ENCODE measurements at places on chromosomes 3 and 15.
A peak's percentile ranks its signal among the peaks of the same experiment; 100 is the strongest.

GRCh38 chr15:49877117-49877872 lies 241.7 kb downstream of the ATP8B4 start:
- DNase-seq = no peak

GRCh38 chr15:80587816-80588456 lies 107.2 kb upstream of the ABHD17C start:
- no peak for DNase-seq

DNA sequence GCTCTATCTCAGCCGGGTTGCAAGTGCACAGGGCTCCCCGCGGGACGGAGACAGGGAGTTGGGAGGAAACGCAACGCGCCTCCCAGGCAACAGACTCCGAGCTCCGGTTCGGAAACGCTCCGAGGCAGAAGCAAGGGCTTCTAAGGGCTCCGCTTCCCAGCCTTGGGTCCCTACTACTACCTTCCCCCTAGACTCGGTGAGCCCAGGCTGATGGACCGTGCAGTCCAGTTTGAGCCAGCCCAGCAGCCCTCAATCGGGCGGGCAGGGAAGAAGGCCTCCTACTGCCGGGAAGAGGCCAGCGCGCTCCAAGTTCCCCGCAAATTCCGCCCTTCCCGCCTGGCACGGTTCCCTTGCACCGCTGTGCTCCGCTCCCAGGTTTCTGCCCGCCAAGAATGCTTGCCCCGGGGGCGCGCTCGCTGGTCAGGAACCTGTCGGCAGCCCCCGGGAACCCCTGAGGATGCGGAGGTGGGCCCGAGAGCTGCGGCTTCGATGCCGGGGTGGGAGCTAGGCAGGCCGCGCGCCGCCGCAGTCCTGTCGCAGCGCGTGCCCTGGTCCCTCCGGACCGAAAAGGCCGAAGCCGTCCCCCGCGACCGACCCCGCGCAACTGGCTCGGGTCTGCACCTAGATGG lies 728 bp downstream of the TRANK1 start:
- no peak for DNase-seq

DNA sequence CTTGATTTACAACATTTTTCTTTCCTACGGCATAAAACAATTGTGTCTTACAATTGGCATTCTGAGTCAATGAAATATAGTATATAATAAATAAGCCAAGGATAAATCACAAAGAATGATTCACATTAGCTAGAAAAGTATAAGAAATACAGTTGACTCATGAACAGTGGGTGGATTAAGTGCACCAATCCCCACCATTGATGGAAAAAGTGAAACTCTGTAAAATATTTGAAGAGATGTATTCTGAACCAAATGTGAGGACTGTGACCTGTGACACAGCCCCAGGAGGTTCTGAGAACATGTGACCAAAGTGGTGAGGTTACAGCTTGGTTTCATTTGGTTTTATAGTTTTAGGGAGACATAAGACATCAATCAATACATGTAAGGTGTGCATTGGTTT lies 227.5 kb downstream of the ALCAM start:
- DNase-seq = no peak

DNA sequence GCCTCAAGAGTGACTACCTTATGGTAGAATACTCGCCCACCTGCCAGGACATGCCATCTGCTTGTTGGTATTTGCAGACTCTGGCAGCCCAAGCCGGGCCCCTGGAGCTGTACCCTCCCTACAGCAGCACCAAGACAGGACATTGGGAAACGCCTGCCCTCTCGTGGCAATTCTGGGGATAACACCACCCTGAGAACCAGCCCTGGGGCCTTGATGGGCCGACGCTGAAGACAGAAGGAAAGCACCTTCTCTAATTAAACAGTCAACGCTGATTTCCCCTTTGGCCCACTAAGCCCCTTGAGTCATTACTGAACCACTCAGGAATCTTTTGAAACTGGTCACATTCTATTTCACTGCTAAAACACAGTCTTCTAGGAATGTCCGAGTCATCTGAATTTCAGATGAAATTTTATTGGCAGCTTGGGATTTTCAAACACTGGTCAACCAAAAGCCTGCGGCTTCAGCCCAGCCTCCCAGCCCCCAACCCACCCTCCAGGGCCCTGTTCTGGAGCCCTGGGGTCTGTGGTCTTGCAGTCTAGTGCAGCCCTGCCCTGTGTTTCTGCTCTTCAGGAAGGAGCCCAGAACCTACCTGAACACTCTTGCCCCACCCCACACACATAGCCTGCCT lies 91.3 kb downstream of the TMEM266 start:
- DNase-seq = peak; percentile 41

DNA sequence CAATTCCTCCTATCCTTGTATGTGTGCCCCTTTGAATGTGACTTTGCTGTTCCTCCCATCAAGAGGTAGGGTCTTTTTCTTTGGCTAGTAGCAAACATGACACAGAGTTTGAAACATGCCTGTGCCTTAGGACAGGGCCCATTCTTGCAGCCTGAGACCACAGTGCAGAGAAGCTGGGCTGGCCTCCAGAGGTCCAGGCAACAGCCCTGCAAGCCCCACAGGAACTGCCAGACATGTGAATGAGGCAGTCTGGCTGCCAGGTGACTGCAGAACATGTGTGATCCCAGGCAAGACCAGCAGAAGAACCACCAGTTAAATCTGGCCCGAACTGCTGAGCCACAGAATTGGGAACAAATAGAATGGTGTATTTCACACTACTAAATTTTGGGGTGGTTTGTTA lies 1.2 kb upstream of the HGD start:
- no peak for DNase-seq

GRCh38 chr3:88005066-88005465 lies 53.7 kb downstream of the CGGBP1 start:
- no peak for DNase-seq

DNA sequence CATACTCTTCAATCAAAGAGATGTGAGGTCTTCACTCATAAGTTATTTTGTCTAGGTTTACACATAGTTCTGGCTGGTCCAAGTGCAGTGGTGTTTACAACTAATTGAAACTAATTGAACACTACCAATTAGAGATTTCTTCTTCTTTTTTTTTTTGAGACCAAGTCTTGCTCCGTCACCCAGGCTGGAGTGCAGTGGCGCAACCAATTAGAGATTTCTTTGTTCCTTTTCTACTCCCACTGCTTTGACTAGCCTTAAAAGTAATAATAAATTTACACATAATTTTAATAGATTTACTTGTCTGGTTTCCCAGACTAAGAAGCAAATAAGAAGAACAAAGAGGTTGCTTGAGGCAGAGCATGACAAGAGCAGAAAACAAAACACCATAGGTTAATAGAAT lies 6.7 kb upstream of the DENND6A start:
- DNase-seq = no peak

DNA sequence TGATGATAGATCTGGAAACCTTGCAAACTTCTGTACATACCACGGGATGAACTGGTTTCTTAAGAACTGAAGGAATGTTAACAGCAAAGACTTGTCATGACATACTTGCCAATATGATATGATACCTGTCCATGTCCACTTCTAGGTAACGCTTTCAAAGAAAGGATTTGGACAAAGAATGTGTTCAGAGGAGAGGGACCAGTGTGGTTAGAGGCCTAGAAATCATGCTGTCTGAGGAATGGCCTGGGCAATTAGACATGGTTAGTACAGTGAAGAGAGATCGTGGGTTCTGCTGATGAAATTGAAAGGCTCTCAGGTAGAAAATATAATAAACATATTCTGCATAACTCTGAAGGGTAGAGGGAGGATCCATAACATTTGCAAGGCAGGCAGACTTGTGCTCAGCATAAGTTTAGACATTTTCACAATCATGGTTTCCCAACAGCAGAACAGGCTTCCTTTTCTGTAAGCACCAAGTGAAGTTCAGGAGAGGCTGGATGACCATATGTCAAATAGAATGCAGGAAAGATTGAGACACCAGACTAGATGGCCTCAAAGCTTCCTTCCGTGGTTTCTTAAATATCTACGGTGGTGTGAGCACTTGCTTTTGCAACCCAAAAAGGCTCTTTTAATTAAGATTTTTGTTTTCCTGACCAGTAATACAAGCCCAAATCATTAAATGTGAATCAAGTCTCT lies 39.9 kb downstream of the TGFBR2 start:
- DNase-seq = no peak

GRCh38 chr15:87609474-87609873 lies 647.1 kb downstream of the NTRK3 start:
- no peak for DNase-seq

- DNase-seq = no peak
Observed at GRCh38 chr3:430186-430585, 233.6 kb downstream of the CHL1 start.

- no peak for DNase-seq
Observed at GRCh38 chr3:192655040-192655439, 72.3 kb downstream of the FGF12 start.

GRCh38 chr3:9623148-9623547 lies 26.2 kb upstream of the MTMR14 start:
- no peak for DNase-seq

GRCh38 chr3:134406331-134407238 lies 32.3 kb upstream of the AMOTL2 start:
- DNase-seq = no peak

- DNase-seq = no peak
Observed at GRCh38 chr3:49238274-49239127, 38.5 kb downstream of the C3orf62 start.

DNA sequence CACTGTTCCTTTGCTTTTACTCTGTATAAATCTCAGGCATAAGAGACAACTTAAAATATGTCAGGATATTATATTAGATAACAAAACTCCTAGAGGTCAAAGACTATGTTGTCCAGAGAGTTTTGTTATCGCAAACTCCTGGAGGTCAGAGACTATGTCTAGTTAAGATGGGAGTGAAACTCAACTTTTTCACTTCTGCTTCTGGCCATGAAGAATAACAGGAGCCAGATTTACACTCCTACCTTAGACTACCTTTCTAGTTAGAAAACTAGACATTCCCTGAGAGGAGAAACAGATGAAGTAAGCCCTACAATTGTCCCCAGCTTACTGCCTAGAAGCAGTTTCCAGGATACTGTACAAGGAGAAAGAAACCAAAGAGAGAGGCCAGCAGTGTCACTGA lies 255.4 kb upstream of the UBE2E1 start:
- DNase-seq = no peak

GRCh38 chr3:48344867-48345507 lies 11.5 kb upstream of the SPINK8 start:
- no peak for DNase-seq

GRCh38 chr3:148173851-148174250 lies 523.9 kb upstream of the AGTR1 start:
- DNase-seq = no peak

GRCh38 chr3:16609927-16610580 lies 4.8 kb upstream of the DAZL start:
- DNase-seq = no peak

GRCh38 chr3:176286476-176287085 lies 910.7 kb downstream of the TBL1XR1 start:
- no peak for DNase-seq

DNA sequence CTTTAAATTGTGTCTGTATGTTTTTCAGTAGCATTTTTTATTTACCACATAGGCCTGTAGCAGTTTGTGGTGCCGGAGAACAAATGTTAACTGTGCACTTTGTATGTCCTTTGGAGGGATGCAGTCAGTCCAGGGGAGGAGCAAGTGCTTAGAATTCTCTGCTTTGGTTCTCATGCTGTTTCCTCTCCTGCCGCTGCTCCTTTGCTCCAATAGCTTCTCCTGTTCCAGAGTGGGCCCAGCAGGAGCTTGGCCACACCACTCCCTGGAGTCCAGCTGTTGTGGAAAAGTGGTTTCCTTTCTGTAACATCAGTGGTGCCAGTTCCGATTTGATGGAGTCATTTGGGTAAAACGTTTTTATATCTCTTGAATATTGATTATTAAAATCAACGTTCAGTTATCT lies 16.6 kb downstream of the TICRR start:
- DNase-seq = no peak

DNA sequence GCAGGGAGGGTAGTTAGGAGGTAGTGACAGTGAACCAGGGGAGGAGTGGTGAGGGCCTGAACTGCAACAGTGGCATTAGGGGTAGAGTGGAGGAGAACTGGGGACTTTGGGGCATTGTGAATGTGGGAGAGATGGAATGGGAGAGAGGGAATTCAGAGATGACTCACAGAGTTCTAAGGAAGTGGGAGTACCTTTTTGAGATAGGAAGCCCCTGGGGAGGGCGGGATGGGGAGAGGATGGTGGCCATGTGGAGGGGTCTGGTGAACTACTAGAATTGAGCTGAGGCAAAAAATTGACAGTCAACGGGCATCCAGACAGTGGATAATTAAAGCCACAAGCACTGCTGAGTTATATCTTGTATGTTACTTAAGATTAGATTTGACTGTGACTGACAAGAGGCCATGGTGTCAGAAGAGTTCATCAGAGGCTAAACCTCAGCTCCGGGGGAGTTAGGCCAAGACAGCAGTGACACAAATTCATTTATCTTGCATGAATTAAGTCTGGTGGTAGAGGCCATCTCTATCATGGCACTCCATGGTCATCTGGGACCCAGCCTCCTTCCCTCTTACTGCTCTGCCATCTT lies 34.0 kb downstream of the PLEKHO2 start:
- no peak for DNase-seq

DNA sequence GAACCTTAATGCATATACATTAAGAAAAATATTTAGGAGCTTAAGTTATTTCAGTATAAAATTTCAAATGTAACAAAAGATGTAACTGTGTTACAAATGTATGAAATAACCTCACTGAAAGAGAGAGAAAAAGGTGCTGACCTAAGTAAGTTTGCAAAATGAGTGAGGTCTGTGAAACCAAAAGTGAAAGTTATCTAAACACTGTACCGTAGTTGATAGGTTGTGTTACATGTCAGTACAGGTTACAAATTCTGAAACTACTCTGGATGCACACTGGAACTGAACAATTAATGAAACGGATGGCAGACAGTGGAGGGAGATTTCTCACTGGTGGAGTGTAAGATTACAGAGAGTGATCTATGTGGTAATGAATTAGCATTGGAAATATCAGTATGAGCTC lies 420.7 kb downstream of the ZNF385D start:
- DNase-seq = no peak

- peak; percentile 29 for DNase-seq
Observed at GRCh38 chr15:52735231-52736089, 54.7 kb downstream of the ONECUT1 start.

- DNase-seq = no peak
Observed at GRCh38 chr15:90816401-90817116, 51.8 kb upstream of the FURIN start.

- no peak for DNase-seq
Observed at GRCh38 chr15:60744826-60745460, 266.0 kb upstream of the ICE2 start.

GRCh38 chr3:146473726-146474125 lies 4.4 kb upstream of the PLSCR2 start:
- no peak for DNase-seq

DNA sequence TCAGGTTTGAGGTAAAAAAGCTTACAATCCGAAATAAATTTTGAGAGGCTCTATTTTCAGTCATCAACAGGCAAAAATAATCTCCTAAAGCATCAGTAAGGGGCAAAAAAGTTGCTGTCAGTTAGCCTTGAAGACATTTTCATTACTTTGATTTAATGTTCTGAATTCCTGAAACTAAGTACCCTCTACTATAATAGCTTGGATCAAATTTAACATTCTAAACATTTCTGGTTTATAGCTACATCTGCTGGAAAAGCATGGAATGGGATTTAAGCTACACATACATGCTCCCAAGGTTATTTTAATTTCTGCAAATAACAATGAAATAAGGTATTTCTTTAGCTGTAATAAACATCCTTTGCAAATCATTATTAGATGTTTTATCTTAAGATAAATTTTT lies 245.4 kb downstream of the ULK4 start:
- DNase-seq = no peak
